ENCODE measurements at places on chromosomes 11 and 22. TPM values are rescaled to one million over a fixed set of nuclear protein-coding genes. Genes with fewer than 3 reads are reported as not detected.

The IGF2 gene
- total RNA-seq, result 13.4 TPM

GRCh38 chr11:83072350-83073242, 899 bp upstream of the RAB30 start:
- H3K4me3 ChIP-seq, result peak overlapping the region; percentile 56
- no peak for DNase-seq
- no peaks in the 10 kb centered on the region for H3K27me3 ChIP-seq
- peaks cover 38% of the 10 kb centered on the region for H3K4me1 ChIP-seq
- H3K36me3 ChIP-seq, result no peaks in the 10 kb centered on the region
- peak overlapping the region; percentile 71 for H3K27ac ChIP-seq

- H3K27me3 ChIP-seq, result no peaks in the 10 kb centered on the region
- H3K4me3 ChIP-seq, result no peak overlapping the region
- no peak overlapping the region for H3K27ac ChIP-seq
- no peak for DNase-seq
- H3K36me3 ChIP-seq, result no peaks in the 10 kb centered on the region
Measured at GRCh38 chr11:30186748-30187147, 44.1 kb upstream of the FSHB start.

DNA sequence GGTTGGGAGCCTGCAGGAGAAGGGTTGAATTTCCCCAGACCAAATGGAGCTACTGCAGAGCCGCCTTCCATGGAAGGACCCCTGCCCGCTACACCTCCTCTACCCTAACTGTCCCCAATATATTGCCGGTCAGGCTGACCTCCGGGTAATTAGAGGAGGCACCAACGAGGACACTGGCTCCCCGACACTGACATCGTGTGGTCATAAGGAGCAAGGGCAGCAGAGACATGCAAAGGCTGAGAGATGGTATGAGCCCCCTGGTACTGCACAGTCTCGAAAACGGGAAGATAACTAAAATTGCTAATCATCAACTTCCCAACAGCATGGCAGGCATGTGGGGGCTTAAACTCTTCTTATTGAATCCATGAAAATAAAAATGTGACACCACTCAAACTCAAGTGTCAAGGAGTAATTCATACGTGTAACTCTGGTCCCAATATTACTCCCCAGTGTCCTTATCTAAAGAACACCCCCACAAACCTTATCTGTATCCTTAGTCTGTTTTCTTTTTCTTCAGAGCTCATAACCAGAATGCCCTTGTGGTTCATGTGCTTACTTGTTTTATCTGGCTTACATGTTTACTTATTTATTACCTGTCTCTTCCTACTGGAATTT, 4.4 kb downstream of the CAVIN3 start:
- H3K27ac ChIP-seq, result no peak overlapping the region
- no peaks in the 10 kb centered on the region for H3K27me3 ChIP-seq
- DNase-seq, result peak; percentile 45
- H3K4me1 ChIP-seq, result peaks cover 11% of the 10 kb centered on the region
- no peak overlapping the region for H3K4me3 ChIP-seq

GRCh38 chr11:80163441-80163840, 722.6 kb upstream of the TENM4 start:
- H3K36me3 ChIP-seq, result no peaks in the 10 kb centered on the region
- H3K4me1 ChIP-seq, result no peaks in the 10 kb centered on the region
- H3K27ac ChIP-seq, result no peak overlapping the region

DNA sequence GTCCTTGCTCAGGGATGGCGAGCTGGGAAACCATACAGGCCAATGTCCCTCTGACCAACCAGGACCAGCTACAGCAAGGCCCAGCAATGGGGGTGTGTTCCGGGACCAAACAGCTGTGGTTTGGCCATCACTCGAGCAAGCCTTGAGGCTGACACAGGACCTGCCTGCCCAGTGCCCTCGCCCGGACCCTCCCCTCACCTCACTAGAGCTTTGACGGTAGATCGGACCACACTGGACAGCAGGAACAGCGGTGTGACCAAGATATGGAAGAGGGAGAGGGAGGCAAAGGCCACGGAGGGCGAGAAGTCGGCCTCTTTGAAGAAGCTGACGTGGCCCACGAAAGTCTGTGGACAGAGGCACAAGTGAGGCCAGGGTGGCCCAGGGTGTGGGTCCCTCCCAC, 42.2 kb upstream of the KCNJ11 start:
- no peaks in the 10 kb centered on the region for H3K4me1 ChIP-seq
- no peaks in the 10 kb centered on the region for H3K27me3 ChIP-seq
- no peak for DNase-seq
- no peak overlapping the region for H3K27ac ChIP-seq

The CDC42BPG gene
- 12.2 TPM for total RNA-seq

DNA sequence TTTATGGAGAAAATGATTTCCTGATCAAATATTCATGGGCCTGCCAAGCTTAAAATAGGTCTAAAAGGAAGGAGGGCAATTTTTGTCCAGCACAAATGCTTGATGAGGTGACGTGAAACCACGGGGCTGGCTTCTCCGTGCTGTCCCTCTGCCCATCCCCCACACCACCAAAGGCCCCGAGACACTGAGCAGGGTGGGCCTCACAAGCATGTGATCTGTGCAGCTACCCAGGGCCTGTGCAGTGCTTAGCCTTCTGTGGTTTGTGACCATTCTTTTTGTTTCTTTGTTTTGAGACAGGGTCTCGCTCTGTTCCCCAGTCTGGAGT, 94.8 kb upstream of the RTL6 start:
- no peaks in the 10 kb centered on the region for H3K27me3 ChIP-seq
- H3K4me3 ChIP-seq, result no peak overlapping the region
- no peak overlapping the region for H3K27ac ChIP-seq
- DNase-seq, result no peak
- peaks cover 7% of the 10 kb centered on the region for H3K4me1 ChIP-seq

The MADD gene
- total RNA-seq, result 39.0 TPM

DNA sequence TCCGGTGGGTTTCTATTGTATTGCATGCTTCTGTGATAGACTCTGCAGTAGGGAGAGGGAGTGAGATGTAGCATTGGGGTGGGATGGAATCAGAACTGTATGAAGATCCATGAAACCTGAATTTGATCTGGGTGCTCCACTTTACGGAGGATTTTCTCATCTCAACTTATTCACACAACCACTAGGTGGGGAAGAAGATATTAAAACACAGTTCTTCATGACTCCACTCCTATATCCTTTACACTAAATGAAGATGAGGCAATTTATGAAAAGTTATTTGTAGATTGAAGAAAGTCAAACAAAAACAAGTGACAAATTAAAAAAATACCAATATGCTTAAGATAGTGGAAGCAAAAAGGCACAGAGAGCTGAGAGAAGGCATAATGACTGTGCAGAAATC, 92.6 kb upstream of the PDGFD start:
- no peak overlapping the region for H3K27ac ChIP-seq
- no peaks in the 10 kb centered on the region for H3K36me3 ChIP-seq

DNA sequence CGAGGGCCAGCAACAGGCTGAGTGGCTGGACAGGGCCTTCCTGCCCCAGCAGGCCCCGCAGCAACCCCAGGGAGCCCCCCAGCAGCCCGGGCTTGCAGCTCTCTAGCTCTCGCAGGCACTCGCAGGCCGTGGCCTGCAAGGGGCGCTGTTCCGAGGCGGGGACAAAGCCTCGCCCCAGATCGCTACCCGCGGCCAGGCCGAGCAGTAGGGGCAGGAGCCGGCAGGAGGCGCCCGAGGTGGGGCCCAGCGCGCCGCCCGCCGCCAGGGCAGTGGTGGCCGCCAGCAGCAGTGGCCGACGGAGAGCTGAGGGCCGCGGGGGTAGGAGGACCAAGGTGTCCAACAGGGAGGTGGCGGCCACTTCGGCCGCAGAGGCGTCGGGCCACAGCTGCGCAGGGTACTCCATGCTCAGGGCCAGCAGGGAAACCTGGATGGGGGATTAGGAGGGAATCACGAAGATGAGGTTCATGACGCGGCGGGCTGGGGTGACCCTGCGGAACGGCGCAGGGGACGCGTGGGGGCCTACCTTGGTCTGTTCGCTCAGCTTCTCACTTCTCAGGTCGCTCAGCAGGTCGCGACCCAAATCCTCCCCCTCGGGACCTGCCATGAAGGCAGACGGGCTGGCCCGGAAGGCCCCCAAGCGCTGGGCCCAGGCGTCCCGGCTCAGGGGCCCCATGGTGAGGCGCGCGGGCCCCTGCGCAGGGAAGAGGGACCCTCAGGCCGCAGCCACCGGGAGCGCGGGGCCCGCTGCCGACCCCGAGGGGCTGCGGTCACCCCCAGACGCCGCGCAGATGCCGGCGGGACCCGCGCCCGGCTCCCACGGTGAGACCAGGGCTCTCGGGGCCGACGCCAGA, 632 bp downstream of the AP5B1 start:
- peak overlapping the region; percentile 67 for H3K4me3 ChIP-seq
- DNase-seq, result peak; percentile 78
- H3K27ac ChIP-seq, result peak overlapping the region; percentile 71
- H3K36me3 ChIP-seq, result peaks cover 16% of the 10 kb centered on the region

The ROM1 gene
- total RNA-seq, result 2.5 TPM

The OR4D5 gene
- total RNA-seq, result 2.6 TPM

- no peak for DNase-seq
- no peaks in the 10 kb centered on the region for H3K36me3 ChIP-seq
- no peak overlapping the region for H3K4me3 ChIP-seq
- no peaks in the 10 kb centered on the region for H3K27me3 ChIP-seq
- no peaks in the 10 kb centered on the region for H3K4me1 ChIP-seq
Measured at GRCh38 chr11:109165035-109165434, 257.0 kb upstream of the C11orf87 start.

- H3K4me1 ChIP-seq, result peaks cover 41% of the 10 kb centered on the region
- no peaks in the 10 kb centered on the region for H3K27me3 ChIP-seq
- DNase-seq, result no peak
- no peak overlapping the region for H3K4me3 ChIP-seq
- peaks cover 25% of the 10 kb centered on the region for H3K36me3 ChIP-seq
Measured at GRCh38 chr11:61964058-61964665, 3.3 kb downstream of the FTH1 start.

GRCh38 chr11:8075119-8075726, 5.8 kb upstream of the TUB start:
- no peak overlapping the region for H3K27ac ChIP-seq
- H3K4me1 ChIP-seq, result no peaks in the 10 kb centered on the region
- DNase-seq, result no peak
- no peaks in the 10 kb centered on the region for H3K27me3 ChIP-seq
- H3K36me3 ChIP-seq, result no peaks in the 10 kb centered on the region
- no peak overlapping the region for H3K4me3 ChIP-seq

The TMEM86A gene
- total RNA-seq, result 6.6 TPM

DNA sequence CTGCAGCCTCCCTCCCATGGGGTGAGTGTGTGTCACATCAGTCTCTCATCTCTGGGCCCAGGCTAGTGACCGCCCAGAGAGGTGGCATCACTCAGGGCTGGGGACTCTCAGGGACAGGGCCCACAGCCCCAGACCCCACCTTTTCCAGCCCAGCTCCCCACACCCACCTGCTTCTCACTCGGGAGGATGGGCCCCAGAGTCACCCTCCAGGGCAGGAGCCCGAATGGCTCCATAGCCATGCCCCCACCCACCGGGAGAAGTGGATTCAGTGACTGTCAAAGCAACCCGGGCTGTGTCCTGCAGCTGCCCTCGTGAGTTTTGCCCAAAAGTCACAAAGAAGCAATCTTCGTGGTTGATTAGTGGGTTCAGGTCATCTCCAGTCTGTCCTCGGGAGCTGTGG, 26.0 kb downstream of the PARVG start:
- no peaks in the 10 kb centered on the region for H3K27me3 ChIP-seq
- no peak for DNase-seq
- no peaks in the 10 kb centered on the region for H3K36me3 ChIP-seq
- H3K4me1 ChIP-seq, result no peaks in the 10 kb centered on the region
- no peak overlapping the region for H3K27ac ChIP-seq

GRCh38 chr22:26806445-26807175, 149.2 kb downstream of the MIAT start:
- H3K4me1 ChIP-seq, result no peaks in the 10 kb centered on the region
- no peak overlapping the region for H3K4me3 ChIP-seq
- H3K27me3 ChIP-seq, result no peaks in the 10 kb centered on the region
- H3K27ac ChIP-seq, result no peak overlapping the region
- no peak for DNase-seq

GRCh38 chr11:104000798-104001197, 35.6 kb upstream of the DDI1 start:
- H3K27ac ChIP-seq, result no peak overlapping the region
- H3K27me3 ChIP-seq, result no peaks in the 10 kb centered on the region
- no peaks in the 10 kb centered on the region for H3K4me1 ChIP-seq
- no peak for DNase-seq
- no peak overlapping the region for H3K4me3 ChIP-seq
- no peaks in the 10 kb centered on the region for H3K36me3 ChIP-seq

DNA sequence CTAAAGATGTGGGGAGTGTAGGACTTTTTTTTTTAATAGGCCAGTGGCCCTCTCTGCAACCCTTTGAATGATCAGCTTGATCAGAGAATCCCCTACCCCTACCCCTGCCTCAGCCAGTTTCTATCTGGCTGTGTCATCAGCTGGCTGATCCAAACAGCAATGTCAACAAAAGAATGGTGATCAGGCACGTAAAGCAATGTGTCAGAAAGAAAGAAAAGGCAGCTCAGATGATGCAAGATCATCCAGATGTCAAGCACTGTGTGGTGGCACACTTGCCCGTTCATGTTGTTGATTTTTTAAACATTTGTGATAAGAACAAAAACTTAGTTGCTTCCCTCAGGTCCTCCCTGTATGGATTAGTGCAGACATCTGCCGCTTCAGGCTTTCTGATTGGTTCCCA, 26.3 kb upstream of the EHF start:
- H3K4me3 ChIP-seq, result no peak overlapping the region
- H3K4me1 ChIP-seq, result no peaks in the 10 kb centered on the region
- no peak overlapping the region for H3K27ac ChIP-seq
- no peaks in the 10 kb centered on the region for H3K27me3 ChIP-seq
- no peak for DNase-seq

- DNase-seq, result no peak
- H3K36me3 ChIP-seq, result no peaks in the 10 kb centered on the region
- H3K4me1 ChIP-seq, result peaks cover 14% of the 10 kb centered on the region
- no peak overlapping the region for H3K4me3 ChIP-seq
- no peaks in the 10 kb centered on the region for H3K27me3 ChIP-seq
Measured at GRCh38 chr11:15651816-15652215, 537.1 kb downstream of the INSC start.

DNA sequence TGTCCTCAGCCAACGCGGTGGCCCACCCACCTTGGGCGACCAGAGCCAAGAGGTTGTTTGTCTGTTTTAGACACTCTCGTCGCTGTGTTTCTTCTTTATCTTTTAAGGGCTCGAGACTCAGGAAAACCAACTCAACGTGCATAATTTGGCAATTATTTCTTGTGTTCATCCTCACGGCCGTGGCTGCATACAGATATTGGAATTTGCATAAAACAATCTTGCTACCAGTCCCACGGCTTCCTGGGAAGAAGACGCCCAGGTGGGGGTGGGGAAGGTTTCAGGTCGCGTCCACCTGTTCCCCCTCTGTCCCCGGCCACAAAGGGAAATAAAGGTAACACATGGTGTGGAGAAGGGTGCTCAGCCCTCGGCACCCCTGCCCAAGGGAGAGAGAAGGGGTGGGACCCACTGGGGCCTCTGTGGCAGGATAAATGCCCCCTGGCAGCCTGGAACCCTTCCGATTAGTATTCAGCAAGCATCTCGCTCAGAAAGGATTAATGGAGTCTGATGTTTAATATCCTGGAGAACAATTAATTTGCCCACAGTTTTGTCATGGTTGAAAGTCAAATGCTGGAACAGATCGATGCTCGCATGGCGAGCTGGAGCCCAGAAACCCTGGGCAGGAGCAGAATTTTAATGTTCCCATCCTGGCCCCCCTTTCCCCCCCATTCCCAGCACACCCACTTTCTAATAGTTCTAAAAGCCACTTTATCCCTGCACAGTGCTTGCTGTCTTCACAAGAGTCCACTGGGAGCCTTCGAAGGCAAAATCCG, 359.7 kb downstream of the MN1 start:
- peaks cover 11% of the 10 kb centered on the region for H3K4me1 ChIP-seq
- no peaks in the 10 kb centered on the region for H3K36me3 ChIP-seq
- H3K4me3 ChIP-seq, result no peak overlapping the region
- no peaks in the 10 kb centered on the region for H3K27me3 ChIP-seq
- H3K27ac ChIP-seq, result no peak overlapping the region

Measured in thyroid gland (tissue), 4 donors.